NCI-H1436 (cell line): ENCODE measurements at places on chromosomes 4 and X.

- no peak for DNase-seq
These were observed 369.2 kb downstream of the MID1IP1 start for GRCh38 chrX:39170464-39170863.

DNA sequence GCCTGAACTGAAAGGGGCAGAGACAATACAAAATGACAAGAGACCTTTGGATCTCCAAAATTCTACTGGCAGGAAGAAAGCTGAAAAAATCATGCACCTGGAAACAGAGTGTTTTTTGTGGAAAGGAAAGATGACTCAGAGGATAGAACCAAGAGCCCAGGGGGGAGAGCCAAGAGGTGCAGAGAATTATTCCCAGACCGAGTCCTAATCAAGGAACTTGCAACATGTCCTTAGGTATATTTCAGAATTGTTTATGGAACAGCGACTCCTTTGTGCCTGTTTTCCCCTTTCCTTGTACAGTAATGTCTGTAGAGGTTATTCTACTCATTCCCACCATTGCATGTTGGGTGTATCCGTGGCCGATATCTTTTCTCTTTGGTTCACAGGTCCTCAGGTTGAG, 71.7 kb downstream of the YIPF6 start:
- DNase-seq = no peak

- DNase-seq = no peak
These were observed 97.5 kb upstream of the STX18 start for GRCh38 chr4:4639370-4639769.

GRCh38 chrX:36528661-36529060, 479.5 kb upstream of the FAM47C start:
- no peak for DNase-seq

- DNase-seq = no peak
These were observed 10.6 kb downstream of the HAND2 start for GRCh38 chr4:173519111-173520101.

DNA sequence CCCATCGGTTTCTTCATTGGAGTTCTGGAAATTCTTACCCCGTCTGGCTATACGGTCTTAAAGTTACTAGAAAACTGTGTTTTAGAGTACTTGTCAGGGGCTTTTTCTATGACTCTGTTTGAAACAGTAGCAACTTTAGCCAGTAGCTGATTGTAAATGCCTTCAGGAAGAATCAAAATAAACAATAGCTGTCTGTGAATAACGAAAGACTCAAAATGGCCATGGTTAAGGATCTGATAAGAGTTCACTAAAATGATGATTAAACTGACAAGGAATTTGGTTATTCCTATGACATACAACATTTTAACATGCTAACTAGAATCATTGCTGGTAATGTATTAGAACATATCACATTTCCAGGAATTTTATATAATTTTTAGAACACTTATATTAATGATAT, 191.0 kb downstream of the EVC2 start:
- no peak for DNase-seq

DNA sequence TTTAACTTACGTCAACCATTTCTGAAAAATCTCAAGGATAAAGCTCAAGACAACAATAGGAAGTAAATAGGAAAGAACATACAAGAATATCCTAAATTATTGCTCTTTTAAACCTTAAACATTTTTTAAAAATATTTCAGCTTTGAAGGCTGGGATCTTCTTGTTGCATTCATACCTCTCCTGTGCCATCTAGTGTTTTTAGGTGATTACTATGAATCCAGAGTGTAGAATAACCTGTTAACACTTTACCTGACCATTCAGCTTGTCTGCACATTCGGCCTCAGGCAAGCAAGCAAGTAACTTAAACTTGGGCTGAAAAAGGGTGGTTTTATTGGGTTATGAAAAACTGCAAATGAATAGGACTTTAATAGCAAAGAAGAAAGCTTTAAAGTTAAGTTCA, 507.8 kb upstream of the INTU start:
- no peak for DNase-seq

DNA sequence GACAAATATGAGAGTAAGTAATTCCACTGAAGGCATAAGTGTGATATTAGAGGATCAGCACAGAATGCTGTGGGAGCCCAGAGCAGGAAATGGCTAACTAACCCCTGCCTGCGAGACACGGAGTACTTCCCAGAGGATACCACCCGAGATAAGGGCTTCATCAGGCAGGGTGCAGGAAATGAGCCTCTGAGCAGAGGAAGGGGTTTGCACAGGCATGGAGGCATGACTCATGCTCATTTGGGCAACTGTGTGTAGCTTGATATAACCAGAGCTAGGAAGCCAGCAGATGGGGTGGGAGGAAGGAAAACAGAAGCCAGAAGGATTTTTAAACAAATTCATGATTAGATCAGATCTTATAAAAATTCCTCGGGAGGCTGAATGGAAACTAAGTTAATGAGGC, 70.0 kb upstream of the TSPAN5 start:
- no peak for DNase-seq
